ENCODE measurements at places on chromosomes 3 and 15.

DNA sequence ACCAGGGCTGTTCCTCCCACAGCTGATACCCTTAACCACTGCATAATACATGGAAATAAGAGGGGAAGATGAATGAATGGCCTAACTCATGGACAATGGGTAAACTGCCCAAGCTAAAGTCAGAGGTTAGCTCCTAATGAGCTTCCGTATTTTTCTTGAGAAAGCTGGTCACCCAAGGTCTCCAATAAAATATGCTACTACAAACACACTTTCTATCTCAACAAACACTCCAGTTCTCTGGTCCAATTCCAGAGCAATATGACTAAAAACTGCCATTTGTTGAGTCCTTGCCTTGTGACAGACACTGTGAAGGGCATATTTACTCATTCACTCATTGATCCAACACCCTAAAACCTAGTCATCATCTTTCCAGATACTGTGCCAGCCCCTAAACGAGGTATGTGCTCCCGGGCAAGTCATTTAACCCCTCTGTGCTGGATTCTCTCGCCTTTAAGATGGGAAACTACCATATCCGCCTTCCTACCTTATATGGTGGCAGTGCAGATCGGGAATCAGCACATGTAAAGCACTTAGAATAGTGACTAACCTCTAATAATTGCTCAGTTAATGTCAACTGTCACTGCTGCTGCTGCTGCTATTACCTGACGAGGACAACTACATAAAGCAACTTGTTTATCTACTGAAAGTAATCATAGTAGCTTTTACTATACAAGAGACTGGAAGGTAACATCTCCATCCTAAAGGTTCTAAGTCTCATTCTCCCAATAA lies 89.1 kb downstream of the XXYLT1 start:
- DNase-seq: no peak

- DNase-seq: no peak
These were observed 33.4 kb downstream of the ETV5 start for GRCh38 chr3:186075489-186075888.

- DNase-seq: no peak
These were observed 72.5 kb downstream of the GPR156 start for GRCh38 chr3:120212505-120212904.

DNA sequence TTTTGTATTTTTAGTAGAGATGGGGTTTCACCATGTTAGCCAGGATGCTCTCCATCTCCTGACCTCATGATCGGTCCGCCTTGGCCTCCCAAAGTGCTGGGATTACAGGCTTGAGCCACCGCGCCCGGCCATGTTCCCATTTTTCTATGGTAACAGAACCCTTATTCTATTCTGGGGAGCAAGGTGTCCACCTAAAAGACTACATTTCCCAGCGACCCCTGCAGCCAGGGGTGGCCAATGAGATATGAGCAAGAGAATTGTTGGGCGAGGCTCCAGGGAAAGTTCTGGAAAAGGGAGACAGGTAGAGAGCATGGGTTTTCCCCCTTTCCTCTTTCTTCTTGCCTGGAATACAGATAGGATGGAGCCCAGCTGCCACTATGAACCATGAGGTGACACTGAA lies 96.9 kb downstream of the LINGO1 start:
- no peak for DNase-seq

DNA sequence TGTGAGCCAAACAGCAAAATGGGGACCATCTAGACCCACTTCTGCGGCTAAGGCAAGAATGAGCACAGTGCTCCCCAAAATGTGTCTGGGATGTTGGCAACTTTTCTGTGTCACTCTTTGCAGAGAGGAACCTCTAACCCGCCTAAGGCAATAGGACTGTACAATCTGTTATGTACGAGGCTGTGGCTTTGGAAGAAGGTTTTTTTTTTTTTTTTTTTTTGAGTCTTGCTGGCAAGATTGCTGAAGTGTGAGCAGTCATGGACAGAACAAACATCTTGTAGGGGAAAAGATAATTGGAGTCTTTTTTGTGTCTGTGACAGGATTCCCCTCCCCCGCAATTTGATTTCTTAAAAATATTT lies 7.2 kb downstream of the FEZF2 start:
- DNase-seq: no peak

DNA sequence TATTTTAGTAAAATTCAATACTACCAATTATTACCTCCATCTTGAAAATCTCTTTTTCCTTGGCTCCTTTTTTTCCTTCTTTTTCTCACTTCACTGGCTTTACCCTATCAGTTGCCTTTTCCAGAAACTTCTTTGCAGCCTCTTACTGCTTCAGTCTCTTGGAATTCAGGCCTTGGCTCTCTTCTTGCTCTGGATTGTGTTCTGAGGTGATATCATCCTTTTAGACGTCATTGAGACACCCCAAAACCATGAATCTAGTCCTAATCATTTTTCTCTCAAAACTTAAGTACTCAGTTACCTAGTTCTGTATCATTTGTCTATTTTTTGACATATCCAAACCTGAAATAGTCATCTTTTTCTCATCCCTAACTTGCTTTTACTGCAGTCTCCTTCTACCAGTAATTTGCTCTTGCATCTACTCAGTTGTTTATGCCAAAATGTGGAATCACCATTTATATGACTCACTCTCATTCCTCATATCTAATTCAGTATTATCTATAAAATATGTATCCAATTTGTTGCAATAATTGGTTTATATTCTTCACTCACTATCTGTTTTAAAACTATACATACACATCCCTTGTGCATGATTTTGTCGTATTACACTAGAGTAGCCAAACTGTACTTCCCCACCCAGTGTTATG lies 703.2 kb upstream of the CCDC54 start:
- no peak for DNase-seq

DNA sequence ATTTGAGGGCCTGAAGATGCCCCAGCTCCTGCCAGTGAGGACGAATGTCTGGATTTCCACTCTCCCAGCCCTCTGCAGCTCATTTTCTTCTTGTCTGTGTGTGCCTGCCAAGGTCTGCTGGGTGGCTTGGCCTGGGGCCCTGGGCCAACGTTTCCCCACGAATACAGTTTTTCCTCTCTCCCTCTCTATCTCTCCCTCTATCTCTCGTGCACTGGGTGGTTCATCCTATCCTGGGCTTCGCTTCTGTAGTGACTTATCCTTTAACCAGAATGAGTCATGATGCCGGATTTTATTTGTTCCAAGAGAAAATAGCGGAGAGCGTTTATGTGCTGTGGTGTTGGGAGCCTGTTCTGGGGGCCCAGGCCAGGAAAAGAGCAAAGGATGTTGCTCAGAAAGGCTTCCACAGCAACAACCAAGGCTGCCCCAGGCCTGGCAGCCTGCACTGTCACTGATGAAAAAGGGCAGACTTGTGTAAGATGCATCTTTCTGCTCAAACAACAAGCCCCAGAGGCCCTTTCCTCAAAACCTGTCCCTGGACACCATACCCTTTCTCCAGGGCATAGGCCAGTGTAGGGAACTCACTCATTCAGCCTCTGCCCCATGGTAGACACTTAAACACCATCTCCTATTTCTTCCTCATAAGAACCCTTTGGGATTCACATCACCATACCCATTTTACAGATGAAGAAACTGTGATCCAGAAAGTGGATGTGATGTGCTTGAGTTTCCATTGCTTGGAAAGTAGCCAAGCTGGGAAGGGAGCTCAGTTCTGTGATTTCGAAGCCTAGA lies 47.3 kb downstream of the ITGA11 start:
- no peak for DNase-seq

DNA sequence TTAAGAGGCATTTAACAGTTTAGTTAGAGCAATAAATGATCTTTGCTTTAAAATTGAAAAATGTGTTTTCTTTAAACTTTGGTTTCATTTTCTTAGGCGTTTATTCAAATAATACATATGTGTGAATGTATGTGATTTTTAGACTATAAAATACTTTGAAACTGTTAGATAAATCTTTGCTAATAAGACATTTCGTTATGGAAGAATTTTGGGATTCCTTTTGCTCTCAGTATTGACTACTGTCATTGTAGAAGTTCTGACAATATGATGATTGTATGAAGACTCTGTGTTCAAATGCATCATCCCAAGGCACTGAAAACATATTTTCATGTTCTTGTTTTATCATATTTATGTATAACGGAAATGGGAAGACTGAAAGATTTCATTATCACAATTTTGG lies 43.8 kb upstream of the GOLGA8A start:
- DNase-seq: no peak

- no peak for DNase-seq
These were observed 13.0 kb upstream of the PARP6 start for GRCh38 chr15:72285402-72285801.

GRCh38 chr15:62391641-62392262 lies 226.7 kb upstream of the C2CD4B start:
- DNase-seq: peak; percentile 42

DNA sequence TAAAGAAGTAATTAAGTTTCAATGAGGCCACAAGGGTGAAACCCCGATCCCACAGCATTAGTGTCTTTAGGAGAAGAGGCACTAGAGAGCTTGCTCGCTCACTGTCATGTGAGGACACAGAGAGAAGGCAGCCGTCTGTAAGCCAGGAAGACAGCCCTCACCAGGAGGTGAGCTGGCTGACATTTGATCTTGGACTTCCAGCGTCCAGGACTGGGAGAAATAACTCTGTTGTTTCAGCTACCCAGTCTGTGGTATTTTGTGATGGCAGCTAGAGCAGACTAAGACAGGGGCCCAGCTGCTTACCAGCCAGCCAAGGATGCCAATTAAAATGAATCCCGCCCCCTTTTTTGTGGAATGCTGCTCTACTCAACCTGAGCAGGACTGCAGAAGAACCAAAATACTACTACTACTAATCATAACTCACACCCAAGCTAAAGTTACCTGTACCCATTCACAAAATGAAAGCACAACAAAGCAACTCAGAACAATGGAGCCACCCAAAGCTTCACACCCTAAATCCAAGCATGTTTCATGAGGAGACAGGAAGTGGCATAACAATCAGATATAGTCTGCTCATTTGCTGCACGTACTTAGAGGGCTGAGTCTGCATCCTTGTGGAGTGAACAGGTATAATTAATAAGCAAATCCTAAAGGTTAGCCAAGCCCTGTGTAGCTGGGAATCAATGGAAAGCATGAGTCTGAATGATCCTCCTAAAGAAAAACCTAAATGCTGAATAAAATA lies 35.6 kb upstream of the RHCG start:
- DNase-seq: no peak

Measured in NCI-H2171 (cell line).